ENCODE measurements at places on chromosomes 3 and 15. TPM values are rescaled to one million over a fixed set of nuclear protein-coding genes. Genes with fewer than 3 reads are reported as not detected.

The ADCY5 gene
- not detected for polyA plus RNA-seq

The COL6A6 gene
- polyA plus RNA-seq: not detected

The TMCO5A gene
- not detected for polyA plus RNA-seq

The CHAC1 gene
- not detected for polyA plus RNA-seq

The FBN1 gene
- not detected for polyA plus RNA-seq

The PLS1 gene
- polyA plus RNA-seq: not detected

The KCNMB2 gene
- not detected for polyA plus RNA-seq

The SENP8 gene
- 1.4 TPM for polyA plus RNA-seq

Data from CD14-positive monocyte (primary cell).